Germinal center (tissue), 1 donor: ENCODE measurements at places on chromosomes 5 and 9.

DNA sequence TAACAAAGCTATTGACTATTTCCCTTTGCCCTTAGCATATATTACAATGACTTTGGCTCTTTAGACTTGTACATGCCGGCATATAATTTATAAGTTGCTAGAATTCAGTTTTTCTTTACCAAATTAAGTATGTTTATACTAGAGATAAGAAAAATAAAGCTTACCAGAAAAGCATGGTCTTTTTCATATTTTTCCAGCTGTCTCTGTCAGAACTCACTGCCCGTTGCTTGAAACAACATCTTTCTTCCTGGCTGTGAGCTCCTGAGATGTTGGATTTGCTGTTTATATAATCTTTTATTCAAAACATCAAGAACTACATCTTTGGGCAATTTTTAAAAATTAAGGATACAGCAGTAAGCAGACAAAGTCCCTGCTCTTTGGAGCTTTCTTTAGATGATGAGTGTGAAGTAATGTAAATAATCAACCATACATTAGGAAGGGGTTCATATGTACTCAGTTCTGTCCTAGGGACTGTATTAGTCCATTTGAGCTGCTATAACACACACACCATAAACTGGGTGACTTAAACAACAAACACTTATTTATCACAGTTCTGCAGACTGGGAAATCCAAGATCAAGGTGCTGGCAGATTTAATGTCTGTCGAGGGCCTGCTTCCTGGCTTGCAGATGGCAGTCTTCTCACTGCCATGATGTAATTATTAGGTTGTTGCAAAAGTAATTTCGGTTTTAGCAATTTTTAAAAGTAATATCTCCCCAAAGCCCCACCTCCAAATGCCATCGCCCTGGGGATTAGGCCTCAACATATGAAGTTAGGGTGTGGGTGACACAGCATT lies 45.4 kb upstream of the RANBP3L start:
- no peak for DNase-seq

GRCh38 chr5:31759925-31760324 lies 121.0 kb downstream of the PDZD2 start:
- no peak for DNase-seq

- peak; percentile 49 for DNase-seq
Measured at GRCh38 chr9:97412626-97413385, 910 bp downstream of the TDRD7 start.

DNA sequence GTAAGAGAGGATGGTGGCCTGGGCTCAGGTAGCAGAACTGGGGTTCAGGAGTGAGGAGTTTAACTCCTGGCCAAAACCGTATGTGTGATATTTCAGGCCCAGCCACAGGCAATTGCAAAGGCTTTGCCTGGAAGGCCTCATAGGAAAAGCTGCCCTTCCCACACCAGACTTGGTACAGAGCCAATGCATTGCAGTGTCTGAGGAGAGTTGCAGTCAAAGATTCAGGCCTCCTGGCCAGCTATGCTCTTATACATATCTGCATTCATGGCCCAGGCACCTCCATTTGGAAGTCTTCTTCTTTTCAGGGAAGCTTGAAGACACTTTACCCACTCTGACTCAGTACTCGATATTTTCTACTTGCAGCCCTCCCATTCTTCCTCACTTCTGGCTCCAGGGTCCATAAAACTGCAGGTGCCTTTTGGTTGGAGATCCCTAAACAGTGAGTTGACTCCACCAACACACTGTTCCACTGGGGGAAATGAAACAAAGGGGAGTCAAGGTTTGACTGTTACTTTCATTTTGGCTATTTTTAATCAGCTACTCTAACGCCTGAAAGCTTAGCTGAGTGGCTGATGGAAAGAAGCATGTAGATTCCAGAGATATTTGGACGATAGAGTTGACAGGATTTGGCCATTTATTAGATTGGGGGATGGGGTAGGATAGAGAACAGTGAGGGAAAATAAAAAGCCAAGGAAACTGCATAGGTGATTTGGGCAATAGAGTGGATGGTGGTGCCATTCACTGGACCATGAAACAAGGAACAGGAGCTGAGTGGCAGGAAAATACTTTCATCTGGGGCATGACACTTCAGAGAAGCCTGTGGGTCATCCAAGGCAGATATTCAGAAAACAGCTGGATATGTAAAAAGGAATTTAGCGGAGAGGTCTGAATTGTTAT lies 30.6 kb upstream of the IL33 start:
- DNase-seq, result no peak

- DNase-seq, result no peak
Measured at GRCh38 chr9:36836486-36836885, 197.6 kb downstream of the PAX5 start.

- DNase-seq, result peak; percentile 54
Measured at GRCh38 chr9:123475407-123475806, 119.4 kb downstream of the CRB2 start.

GRCh38 chr5:483011-483410 lies 40.0 kb downstream of the EXOC3 start:
- no peak for DNase-seq

- no peak for DNase-seq
Measured at GRCh38 chr5:157925786-157926671, 67.1 kb upstream of the CLINT1 start.

DNA sequence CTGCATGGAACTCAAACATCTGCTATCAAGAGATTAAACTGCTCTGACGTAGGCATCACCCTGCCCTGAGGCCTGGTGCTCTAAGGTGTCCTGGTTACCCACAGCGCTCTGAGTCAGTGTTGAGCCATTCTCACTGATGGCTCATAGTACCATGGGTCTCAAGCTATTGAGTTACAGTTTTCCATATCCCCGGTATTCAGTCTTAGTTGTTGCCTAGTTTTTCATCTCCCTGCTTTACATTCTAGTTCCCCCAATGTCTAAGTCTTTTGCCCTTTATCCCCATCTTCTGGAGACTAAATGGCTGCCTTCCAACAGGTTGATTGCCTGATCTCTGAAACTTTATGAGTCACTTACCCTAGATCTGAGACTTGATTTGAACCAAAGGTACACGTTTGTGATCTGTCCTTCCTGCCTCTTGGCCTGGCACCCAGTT lies 161.2 kb upstream of the PTGER4 start:
- DNase-seq, result no peak

DNA sequence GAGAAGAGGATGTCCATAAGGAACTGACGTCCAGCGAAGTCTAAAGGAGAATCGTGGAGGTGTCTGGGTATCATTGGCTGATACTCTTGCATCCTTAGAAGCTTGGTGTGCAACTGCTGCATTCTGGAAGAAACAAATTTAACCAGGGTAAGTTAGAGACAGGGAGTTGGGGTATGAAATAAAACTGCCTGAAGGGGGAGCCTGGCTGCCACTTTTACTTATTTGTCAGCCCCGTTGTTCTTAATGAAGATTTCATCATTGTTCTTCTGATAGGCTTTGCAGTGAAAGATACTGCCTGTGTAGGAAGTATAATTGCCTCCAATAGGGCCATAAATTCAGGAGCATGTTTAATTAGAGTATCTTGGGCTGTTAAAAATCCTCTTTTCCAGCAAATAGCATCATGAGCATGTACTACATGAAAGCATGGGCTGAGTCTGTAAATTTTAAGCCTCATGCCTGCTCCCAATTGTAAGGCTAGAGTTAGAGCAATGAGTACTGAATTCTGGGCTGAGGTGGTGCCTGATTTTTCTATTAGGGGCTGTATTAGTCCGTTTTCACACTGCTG lies 1264.5 kb upstream of the ACO1 start:
- no peak for DNase-seq

- DNase-seq, result no peak
Measured at GRCh38 chr5:140694276-140694675, 3.0 kb downstream of the HARS2 start.

DNA sequence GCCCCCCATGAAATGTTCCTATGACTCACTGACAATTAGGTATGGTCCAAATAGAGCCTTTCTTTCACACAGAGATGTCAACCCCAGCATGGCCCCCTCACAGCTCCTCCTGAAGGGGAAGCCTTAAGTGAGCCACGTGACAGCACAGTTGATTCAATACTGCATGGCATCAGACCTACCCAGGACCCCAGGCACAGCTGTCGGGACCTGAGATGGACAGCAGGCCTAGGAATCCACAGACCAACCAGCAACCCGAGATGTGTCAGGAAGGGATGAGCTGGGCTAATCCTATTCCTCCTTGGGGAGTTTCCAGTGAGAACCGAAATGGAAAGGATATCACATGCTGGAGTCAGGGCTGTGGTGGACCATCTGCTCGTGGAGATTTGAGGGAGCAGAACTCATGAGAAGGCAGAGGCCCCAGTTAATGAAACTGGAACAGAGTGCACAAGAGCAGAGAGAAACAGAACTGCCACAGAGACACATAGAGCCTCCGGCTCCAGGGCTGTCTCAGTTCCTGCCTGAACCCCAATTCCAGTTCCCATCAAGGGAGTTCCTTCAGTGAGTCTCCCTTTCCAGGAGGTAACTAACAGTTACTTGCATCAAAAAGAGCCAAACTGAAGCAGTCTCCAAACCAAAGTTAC lies 42.1 kb upstream of the SMIM23 start:
- no peak for DNase-seq

DNA sequence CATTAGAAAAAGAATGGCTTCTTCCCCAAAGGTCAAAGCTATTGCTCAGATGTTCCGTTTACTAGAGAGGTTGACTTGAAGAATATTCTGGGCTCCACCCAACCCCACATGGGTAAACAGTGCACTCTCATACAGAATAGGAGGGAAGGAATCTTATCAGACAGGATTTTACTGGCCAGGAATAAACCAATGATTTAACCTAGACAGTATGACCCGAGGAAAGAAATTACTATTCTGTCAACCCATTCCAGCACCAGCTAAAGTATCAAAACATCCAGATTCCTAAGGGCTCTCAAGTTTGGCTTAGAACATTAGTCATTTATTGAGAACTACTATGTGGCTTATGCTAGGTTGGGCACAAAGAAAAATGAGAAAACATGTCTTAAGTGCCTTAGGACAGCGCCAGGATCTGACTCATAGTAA lies 493.6 kb upstream of the KLF4 start:
- DNase-seq, result no peak

DNA sequence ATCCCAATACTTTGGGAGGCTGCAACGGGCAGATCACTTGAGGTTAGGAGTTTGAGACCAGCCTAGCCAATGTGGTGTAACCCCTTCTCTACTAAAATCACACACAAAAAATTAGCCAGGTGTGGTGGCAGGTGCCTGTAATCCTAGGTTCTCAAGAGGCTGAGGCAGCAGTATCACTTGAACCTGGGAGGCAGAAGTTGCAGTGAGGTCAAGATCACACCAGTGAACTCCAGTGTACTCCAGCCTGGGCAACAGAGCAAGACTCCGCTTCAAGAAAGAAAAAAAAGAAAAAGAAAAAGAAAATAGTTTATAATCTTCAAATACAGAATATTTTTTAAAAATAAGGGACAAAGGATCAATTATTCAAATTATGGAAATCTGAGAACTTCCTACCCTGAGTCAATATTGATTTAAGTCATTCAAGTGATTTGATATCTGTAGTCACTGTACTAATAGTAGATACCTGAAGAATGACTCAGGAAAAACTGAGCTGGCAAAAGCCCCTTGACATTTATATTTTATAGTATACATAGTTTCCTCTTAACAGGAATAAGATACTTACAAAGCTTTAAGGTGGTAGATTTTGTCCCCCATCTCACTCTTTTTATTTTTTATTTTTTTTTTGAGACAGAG lies 61.8 kb downstream of the PTBP3 start:
- no peak for DNase-seq

DNA sequence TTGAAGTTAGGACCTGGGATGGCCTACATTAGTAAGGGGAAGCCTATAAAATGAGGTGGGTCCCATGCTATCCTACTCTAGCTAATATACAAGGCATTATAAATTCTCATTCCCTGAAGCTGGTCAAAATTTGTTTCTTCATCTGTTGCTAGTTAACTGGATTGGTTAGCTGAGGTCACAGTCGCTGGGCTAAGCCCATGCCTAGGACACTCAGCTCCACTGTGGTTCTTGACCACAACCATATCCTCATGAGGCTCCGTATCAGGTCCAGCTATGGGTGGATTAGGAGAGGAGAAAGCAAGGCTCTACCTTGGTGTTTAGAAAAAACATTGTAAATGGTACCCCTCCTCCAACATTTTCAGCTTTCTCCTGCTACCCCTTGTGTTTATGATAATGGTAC lies 52.8 kb upstream of the RAI14 start:
- DNase-seq, result no peak

DNA sequence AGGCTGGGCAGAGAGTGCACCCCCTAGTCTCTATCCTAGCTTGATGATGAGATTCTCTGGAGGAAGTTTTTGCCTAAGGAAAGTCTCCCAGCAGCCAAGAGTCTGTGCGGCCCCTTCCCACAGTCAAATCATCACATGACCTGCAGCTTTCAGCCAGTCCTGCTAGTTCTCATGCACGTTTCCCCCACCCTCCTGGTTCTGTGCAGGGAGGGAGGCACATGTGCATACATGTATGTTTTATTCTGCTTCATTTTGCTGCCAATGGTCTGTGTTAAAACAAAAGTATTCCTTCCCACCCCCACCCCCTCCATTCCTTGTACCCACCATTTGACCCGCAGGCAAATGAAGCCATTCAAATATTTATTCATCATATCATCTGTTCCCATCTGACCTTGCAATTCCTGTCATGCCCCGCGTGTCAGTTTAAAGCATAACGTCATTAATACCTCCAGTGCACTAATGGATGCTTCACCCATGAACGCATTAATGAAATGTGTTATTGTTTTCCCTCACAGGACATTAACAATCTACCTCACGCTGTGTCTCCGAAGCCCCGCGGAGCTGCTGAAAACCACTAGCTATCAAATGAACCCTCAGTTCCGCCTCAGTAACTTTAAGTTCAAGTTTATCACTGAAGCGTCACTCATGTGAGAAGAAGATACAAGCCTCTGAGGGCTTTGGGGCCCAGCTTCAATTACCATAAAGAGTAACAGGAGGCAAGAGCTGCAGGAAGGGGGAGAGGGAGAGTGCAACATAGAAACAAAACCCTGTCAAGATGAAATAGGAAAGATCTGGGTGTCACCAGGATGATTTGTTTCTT lies 139.6 kb downstream of the RASEF start:
- DNase-seq, result no peak
